Naive thymus-derived CD8-positive, alpha-beta T cell (primary cell): ENCODE measurements at places on chromosomes 1 and 21.
A peak's percentile ranks its signal among the peaks of the same experiment; 100 is the strongest.

- DNase-seq, result no peak
- no peaks in the 10 kb centered on the region for H3K36me3 ChIP-seq
- H3K4me1 ChIP-seq, result no peaks in the 10 kb centered on the region
- H3K27ac ChIP-seq, result no peak overlapping the region
Observed at GRCh38 chr1:245288796-245289195, 134.0 kb downstream of the KIF26B start.

DNA sequence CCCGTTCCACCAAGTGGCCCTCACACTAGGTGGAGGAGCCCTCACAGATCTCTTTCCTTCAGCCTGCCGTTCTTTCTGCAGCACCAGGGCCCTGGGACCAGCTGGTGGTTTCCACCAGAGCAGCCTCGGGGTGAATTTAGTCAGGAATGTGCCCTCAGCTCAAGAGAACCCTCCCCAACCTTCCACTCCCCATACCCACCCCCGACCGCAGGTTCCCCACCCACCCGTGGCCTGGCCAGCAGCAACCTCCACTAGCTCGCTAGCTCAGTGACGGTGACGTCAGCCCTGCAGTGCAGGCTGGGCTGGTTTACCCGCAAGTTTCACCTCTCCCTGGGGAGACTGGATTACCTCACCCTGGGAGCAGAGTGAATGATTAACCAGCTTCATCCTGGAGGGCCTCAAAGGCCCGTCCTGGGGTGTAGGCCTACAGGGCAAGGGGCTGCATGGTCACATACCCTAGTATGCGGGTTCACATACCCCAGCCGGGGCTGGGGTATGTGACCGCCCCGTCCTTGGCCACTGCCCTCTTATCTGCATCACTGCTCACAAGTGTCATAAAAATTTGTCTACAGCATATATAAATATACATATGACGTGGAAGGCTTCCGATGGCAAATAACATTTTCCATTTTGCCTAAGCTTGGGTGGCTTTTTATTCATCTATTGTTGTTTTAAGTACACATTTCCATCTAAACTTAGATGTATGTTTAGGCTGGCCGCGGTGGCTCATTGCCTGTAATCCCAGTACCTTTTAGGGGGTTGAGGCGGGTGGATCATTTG lies 24.5 kb downstream of the ELF3 start:
- no peak for DNase-seq
- H3K27me3 ChIP-seq, result peaks cover 3% of the 10 kb centered on the region
- H3K4me3 ChIP-seq, result no peak overlapping the region
- H3K36me3 ChIP-seq, result no peaks in the 10 kb centered on the region
- no peak overlapping the region for H3K27ac ChIP-seq

- peaks cover 9% of the 10 kb centered on the region for H3K4me1 ChIP-seq
- DNase-seq, result no peak
- no peak overlapping the region for H3K4me3 ChIP-seq
- no peak overlapping the region for H3K27ac ChIP-seq
- peaks cover 23% of the 10 kb centered on the region for H3K27me3 ChIP-seq
Observed at GRCh38 chr1:214552174-214552608, 789 bp upstream of the PTPN14 start.

DNA sequence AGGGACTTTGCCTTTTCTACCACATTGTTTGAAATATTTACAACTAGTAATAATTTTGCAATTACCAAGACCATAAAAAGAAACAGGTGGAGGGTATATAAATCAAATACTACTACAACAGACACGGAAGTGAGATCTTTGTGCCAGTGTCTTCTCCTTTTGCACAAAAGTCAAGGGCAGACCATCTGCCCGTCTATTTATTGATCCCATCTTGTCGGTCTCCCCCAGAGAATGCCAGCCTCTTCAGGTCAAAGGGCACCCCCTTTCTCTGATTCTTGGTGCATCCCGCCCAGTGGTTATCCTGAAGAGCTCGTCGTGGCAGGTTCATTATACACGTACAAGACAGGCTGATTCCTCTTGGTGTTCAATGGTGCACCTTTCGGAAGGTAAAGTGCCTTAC lies 4.8 kb upstream of the PDE9A start:
- DNase-seq, result no peak
- peaks cover 8% of the 10 kb centered on the region for H3K27me3 ChIP-seq
- H3K4me3 ChIP-seq, result no peak overlapping the region
- H3K36me3 ChIP-seq, result no peaks in the 10 kb centered on the region
- peaks cover 6% of the 10 kb centered on the region for H3K4me1 ChIP-seq

- H3K27ac ChIP-seq, result no peak overlapping the region
- H3K4me1 ChIP-seq, result no peaks in the 10 kb centered on the region
- no peak for DNase-seq
Observed at GRCh38 chr1:204255966-204256365, 42.2 kb upstream of the GOLT1A start.

DNA sequence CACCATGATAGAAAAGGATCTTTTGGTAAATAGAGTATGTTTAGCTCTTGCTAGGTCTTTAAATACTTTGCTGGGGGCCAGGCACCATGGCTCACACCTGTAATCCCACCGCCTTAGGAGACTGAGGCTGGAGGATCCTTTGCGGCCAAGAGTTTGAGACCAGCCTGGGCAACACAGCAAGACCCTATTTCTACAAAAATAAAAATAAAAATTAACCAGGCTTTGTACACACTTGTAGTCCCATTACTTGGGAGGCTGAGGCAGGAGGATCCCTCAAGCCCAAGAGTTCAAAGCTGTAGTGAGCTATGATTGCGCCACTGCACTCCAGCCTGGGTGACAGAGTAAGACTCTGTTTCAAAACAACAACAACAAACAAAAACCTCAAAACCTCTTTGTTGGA lies 1.1 kb upstream of the KCNE2 start:
- DNase-seq, result no peak
- H3K36me3 ChIP-seq, result no peaks in the 10 kb centered on the region
- no peak overlapping the region for H3K4me3 ChIP-seq
- H3K27ac ChIP-seq, result no peak overlapping the region
- H3K27me3 ChIP-seq, result no peaks in the 10 kb centered on the region

- no peak overlapping the region for H3K4me3 ChIP-seq
- DNase-seq, result no peak
- H3K27ac ChIP-seq, result no peak overlapping the region
- peaks cover 14% of the 10 kb centered on the region for H3K4me1 ChIP-seq
- no peaks in the 10 kb centered on the region for H3K36me3 ChIP-seq
Observed at GRCh38 chr1:30652152-30652841, 71.1 kb downstream of the MATN1 start.

- DNase-seq, result no peak
- H3K27me3 ChIP-seq, result peaks cover 17% of the 10 kb centered on the region
- H3K4me3 ChIP-seq, result no peak overlapping the region
- peaks cover 10% of the 10 kb centered on the region for H3K4me1 ChIP-seq
- H3K27ac ChIP-seq, result no peak overlapping the region
Observed at GRCh38 chr1:30681782-30682181, 41.6 kb downstream of the MATN1 start.

- H3K4me3 ChIP-seq, result no peak overlapping the region
- no peaks in the 10 kb centered on the region for H3K27me3 ChIP-seq
- peaks cover 2% of the 10 kb centered on the region for H3K36me3 ChIP-seq
- DNase-seq, result no peak
- no peak overlapping the region for H3K27ac ChIP-seq
- H3K4me1 ChIP-seq, result peaks cover 4% of the 10 kb centered on the region
Observed at GRCh38 chr1:5886140-5886483, 106.1 kb downstream of the NPHP4 start.

DNA sequence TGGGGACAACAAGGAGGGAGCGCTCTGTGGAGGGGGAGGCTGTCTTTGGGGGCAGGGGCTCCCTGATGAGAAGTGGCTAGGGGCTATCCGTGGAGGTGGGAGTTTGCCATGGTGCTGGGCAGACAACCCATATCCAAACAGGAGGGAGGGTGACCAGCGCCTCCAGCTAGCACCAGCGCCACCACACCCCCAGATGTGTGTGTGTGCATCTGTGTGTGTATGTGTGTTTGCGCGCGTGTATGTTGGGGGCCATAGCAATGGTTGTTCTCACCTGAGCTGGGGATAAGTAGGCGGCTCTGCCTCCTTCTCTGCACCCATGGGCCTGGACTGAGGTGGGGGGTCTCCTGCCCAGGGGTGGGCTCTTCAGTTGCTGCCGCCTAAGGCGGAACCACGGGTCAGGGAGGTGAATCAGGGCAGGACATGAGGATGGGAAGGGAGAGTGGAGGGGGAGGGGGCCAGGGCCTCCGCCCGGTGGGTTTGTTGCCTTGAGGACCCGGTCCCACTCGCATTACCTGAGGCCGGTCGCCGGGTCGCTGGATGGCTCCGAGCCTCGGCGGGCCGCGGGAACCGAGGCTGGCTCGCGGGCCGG lies 345 bp downstream of the HPCAL4 start:
- peak overlapping the region; percentile 88 for H3K27ac ChIP-seq
- peaks cover 28% of the 10 kb centered on the region for H3K4me1 ChIP-seq
- H3K27me3 ChIP-seq, result no peaks in the 10 kb centered on the region
- no peak for DNase-seq
- peaks cover 4% of the 10 kb centered on the region for H3K36me3 ChIP-seq

DNA sequence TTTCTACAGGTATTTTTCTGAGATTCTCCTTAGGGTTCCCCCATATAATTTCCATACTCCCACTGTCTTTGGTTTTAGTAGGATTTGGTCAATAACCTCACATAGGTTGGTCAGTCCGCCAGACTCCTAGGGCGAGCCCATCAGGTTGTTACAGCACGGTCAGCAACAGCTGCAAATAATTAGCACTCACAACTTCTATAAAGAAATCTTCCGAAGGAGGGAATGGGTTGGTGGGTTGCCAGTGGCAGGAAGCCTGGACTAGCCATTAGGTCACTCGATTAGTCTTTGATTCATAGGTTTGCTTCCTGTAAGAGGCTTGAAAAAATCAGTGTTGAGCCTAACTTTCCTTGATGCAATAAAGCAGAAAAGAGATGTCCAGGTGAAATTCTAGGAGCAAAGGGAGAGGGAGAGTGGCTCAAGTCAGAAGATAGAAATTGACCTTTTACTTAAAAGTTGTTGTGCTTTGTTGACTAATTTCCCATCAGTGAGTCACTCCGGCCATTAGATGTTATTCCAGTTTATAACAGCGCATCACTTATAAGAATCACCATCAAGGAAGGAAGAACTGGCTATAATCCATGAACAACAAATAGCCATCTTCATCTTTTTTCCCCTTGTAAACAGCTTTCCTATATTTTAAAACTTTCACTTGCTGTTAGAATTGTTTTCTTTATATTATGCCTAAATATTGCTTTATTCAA lies 88.3 kb downstream of the TPR start:
- H3K4me3 ChIP-seq, result no peak overlapping the region
- no peak for DNase-seq
- H3K27ac ChIP-seq, result peak overlapping the region; percentile 81
- peaks cover 34% of the 10 kb centered on the region for H3K4me1 ChIP-seq
- H3K27me3 ChIP-seq, result no peaks in the 10 kb centered on the region
- H3K36me3 ChIP-seq, result no peaks in the 10 kb centered on the region

DNA sequence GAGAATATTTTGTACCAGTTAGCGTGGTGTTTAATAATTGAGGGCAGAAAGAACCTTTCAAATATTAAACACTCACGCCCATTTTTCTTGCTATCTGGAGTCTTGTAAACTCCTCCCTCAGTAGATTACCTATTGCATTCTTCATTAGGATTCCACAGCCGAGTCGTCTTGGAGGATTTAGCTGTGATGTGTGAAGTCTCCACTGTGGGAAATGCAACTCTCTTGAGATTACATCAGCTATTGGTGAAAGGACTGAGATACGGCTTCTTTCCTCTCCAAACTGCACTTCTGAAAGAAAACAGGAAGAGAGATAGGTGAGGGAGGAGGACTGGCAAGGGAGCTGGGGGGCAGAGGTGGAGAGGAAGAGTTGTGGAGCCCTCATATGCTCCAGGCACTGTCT lies 36.1 kb downstream of the ACTA1 start:
- H3K36me3 ChIP-seq, result no peaks in the 10 kb centered on the region
- H3K27ac ChIP-seq, result no peak overlapping the region
- no peak for DNase-seq
- peaks cover 34% of the 10 kb centered on the region for H3K27me3 ChIP-seq
- no peaks in the 10 kb centered on the region for H3K4me1 ChIP-seq

DNA sequence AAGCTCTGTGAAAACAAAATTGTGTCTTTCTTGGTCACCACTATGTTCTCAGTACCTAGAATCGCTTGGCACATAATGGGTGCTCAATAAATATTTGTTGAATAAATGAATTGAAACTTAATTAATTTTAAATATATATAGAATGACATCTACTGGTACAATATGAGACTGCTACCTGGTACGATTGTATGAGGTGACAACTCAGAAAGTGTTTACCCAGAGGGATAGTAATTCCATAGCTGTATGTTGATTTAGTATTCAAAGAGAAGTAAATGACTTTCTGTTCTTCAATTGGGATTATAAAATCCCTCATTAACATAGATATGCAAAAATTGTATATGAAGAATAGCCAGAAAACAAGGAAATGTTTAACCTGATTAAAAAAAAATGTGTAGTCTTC lies 128.7 kb downstream of the RPS6KC1 start:
- no peaks in the 10 kb centered on the region for H3K4me1 ChIP-seq
- no peaks in the 10 kb centered on the region for H3K27me3 ChIP-seq

DNA sequence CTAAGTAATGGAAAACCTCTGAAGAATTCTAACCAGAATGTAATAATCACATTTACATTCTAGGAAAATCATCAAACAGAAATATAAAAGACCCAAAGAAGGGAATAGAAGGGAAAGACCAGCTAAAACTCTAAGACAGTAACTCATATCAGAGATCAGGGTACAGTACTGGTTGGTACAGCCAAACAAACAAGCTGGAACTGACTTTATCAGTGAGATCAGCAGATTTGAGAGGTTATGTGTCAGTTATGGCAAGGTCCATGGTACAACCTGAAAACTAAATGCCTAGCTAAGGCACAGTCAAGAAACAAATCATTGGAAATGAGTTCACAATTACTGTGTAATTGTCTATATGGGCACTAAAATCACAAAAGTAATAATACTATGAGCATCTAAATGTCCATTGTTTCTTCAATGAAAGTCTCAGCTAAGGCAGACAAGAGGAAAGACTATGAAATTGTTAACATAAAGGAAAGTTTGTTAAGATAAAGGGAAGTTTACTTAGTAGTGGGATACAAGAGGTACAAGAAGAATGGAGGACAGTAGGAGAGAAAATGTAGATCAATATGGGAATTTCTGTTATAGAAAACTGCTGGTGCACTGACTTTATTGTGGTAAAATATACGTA lies 75.8 kb downstream of the TRIM33 start:
- H3K27ac ChIP-seq, result no peak overlapping the region
- peaks cover 6% of the 10 kb centered on the region for H3K36me3 ChIP-seq
- H3K4me3 ChIP-seq, result no peak overlapping the region

GRCh38 chr21:28590026-28590425 lies 402.7 kb downstream of the LTN1 start:
- peaks cover 26% of the 10 kb centered on the region for H3K36me3 ChIP-seq
- no peak overlapping the region for H3K4me3 ChIP-seq
- no peaks in the 10 kb centered on the region for H3K27me3 ChIP-seq
- no peak for DNase-seq
- no peak overlapping the region for H3K27ac ChIP-seq
- no peaks in the 10 kb centered on the region for H3K4me1 ChIP-seq

- H3K36me3 ChIP-seq, result no peaks in the 10 kb centered on the region
- H3K4me3 ChIP-seq, result no peak overlapping the region
- no peaks in the 10 kb centered on the region for H3K27me3 ChIP-seq
- DNase-seq, result no peak
Observed at GRCh38 chr1:73517603-73518191, 680.3 kb downstream of the LRRIQ3 start.
